SHP77 treated with DMSO at 0.1 percent for 48 hours (cell line): ENCODE measurements at places on chromosomes 4 and X.

- no peak for DNase-seq
These were observed 144.6 kb upstream of the KIT start for GRCh38 chr4:54513204-54513603.

- DNase-seq = no peak
These were observed 233.9 kb upstream of the GLRA2 start for GRCh38 chrX:14295426-14295825.

- DNase-seq = no peak
These were observed 80.6 kb downstream of the AFF1 start for GRCh38 chr4:87015416-87015815.

- no peak for DNase-seq
These were observed 116.4 kb upstream of the NKX1-1 start for GRCh38 chr4:1522606-1523005.

DNA sequence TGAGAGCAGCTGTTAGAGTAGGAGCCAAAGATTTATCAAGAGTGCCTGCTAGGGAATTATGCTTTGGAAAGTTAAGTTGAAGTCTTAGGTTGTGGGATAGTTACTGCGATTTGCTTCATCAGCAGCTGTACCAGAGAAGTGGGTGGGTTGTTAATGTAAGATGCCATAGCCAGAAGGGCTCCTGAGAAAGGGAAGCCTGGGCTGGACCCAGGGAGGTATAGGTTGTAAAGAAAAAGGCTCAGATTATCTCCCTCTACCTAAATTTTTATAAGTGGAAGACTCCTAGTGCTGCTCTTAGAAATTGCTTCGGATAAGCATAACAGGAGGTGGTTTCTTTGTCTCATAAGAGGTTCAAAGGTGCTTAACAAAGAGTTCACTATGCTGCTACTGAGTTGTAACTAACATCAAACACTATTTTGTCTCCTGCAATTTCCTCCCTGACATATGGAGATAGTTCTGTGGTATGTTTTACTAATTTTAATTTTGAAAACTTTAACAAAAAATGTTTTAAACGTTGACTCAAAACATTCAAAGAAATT is 356.9 kb downstream of the DTHD1 start:
- no peak for DNase-seq

DNA sequence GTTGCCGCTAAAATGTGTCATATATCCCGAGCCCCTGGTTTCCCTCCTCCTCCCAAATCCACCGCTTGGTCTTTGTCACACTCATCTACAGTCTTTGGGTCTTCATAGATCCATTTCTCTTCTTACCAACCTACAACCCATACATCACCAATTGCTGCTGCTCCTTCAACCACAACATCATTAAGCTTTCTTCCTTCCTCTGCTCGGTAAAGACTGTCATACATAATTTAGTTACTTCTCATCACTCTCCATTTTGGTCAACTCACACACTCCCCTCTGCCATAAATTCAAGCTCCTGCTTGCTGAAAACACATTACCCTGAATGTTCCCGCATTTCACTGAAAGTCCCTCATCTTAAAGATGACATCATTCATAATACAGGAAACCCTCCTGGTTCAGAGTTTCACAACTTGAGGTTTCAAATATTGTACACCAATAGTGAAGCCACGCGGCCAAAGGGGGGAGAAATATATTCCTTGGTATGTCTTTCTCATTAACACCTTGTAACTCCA is 1.7 kb upstream of the DCTD start:
- DNase-seq = no peak

DNA sequence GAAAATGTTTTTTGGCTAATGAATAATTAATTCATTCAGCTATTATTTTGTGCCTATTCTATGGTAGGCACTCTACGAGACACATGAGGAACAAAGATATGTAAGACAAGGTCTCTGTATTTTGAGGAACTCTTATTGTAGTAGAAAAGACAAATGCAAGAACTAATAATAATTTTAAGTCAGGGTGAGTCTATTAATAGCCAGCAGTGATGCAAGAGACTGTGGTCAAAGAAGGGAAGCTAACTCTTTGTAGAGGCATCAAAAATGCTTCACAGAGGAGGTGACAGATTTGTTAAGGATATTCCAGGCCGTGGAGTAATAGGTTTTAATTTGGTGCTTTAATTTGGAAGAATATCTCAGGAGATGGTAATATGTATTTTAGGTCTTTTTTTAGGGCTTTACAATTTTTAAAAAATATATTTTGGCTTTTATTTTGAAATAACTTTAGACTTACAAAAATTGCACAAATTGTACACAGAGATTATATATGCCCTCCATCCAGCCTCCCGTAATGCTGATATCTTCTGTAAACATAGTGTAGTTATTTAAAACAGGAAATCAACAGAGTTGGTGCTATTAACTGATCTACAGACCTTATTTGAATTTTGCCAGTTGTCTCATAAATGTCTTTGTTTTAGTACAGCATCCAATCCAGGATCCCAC is 48.1 kb downstream of the DCLK2 start:
- no peak for DNase-seq

DNA sequence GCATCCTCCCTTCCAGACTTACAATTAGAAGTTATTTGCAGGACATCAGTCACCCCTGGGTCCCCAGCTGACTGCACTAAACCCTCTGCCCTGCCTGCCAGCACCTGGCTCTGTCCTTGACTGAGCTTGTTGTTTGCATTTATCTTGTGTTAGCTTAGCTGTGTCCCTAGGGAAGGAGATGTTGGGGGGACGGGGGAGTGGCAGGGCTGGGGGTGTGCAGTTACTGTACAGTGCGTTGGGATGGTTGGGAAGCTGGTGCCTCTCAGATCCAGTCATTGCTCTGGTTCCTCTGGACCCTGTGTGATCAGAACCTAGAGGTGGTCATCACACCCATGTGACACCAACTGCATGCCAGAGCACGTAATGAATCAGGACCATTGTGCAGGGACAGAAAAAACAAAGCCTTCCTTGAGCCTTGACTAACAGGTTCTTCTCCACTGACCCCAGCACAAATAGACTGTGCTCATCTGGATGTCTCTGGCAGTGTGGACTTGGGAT is 32.7 kb upstream of the PROM1 start:
- DNase-seq = no peak

- no peak for DNase-seq
These were observed 84.9 kb downstream of the ARHGAP6 start for GRCh38 chrX:11580789-11581188.

GRCh38 chrX:6021316-6022091 is 207.2 kb downstream of the NLGN4X start:
- DNase-seq = no peak

GRCh38 chr4:75786938-75787337 is 62.6 kb downstream of the USO1 start:
- DNase-seq = no peak

DNA sequence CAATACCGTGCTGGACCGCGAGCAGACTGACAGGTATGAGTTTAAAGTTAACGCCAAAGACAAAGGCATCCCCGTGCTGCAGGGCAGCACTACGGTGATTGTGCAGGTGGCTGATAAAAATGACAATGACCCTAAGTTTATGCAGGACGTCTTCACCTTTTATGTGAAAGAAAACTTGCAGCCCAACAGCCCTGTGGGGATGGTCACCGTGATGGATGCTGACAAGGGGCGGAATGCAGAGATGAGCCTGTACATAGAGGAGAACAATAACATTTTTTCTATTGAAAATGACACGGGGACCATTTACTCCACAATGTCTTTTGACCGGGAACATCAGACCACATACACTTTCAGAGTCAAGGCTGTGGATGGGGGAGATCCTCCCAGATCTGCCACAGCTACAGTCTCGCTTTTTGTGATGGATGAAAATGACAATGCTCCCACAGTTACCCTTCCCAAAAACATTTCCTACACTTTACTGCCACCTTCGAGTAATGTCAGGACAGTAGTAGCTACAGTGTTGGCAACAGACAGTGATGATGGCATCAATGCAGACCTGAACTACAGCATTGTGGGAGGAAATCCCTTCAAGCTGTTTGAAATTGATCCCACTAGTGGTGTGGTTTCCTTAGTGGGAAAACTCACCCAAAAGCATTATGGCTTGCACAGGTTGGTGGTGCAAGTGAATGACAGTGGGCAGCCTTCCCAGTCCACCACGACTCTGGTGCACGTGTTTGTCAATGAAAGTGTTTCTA is 3.2 kb downstream of the PCDH7 start:
- DNase-seq = no peak

- DNase-seq = peak; percentile 34
These were observed 168.7 kb downstream of the PRDM5 start for GRCh38 chr4:120753854-120754253.

DNA sequence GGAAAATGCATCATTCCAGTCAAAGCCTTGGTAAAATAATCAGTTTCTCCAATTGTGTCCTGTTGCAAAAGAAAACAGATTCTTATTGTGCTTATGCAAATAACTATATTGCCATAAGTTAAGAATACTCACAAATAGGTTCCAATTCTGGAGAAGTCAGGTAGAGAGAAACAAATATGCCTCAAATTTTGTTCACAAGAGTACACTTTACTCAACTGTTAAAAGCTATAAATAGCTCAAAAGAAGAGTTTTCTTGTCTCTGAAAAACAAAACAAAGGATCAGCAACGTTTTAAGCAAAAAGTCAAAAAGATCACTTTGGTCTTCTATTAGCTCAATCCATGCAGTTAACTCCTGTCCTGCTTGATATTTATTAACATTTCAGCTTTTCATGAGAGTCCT is 21.9 kb downstream of the SYTL5 start:
- no peak for DNase-seq

DNA sequence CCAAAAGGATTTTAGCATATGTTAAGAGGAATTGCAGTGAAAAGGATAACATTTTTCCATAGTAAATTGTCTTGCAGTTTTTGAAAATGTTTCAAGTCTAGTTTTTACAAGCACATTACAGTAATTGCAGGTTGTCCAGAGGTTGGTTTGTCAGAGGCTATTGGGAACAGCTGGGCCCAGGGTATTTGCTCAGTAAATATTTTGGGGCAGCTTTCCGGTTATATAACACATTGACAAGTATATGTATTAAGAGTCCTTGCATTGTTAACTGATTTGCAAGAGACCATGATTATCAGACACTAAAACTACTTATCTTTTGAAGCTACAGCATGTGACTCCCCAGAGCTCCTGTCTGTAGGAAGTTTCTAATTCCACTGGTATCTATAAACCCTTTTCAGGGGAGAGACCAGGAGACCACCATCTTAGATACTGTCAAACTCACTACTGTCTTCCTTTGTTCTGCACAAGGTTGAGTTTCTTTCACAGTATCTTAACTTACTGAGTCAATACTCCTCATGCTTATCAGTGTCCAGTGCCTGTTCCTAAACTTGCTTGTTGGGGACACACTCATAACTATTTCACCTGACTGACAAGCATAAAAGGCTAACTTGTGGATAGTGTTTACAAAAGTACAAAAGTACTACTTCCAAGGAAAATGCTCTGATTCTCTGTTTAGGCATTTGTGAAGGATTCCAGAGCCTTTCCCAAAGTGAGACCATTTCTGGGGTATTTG is 18.9 kb upstream of the RGN start:
- no peak for DNase-seq

GRCh38 chr4:1152290-1152689 is 20.1 kb downstream of the SPON2 start:
- DNase-seq = no peak

- DNase-seq = no peak
These were observed 19.0 kb upstream of the PPP3CA start for GRCh38 chr4:101366331-101366730.

DNA sequence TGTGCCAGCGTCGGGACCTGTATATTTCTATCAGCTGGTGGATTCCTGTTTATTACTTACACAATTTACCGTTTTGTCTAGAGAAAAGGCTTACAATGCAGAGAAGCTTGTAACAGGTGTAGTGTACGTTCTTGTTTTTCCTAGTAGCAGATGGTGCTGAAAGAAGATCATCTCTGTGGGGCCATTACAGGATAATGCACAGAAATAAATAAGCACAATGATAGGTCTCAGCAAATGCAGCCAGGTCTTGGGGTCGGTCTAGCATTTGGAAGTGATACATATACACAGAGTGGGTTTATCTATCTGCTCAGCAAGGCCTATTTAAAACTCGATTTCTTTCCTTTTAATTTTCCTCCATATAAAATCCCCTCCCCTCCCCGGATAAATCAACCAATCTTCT is 180.9 kb upstream of the LCORL start:
- DNase-seq = no peak

- DNase-seq = no peak
These were observed 465.4 kb upstream of the SMIM31 start for GRCh38 chr4:164288578-164288977.

- DNase-seq = no peak
These were observed at the start of gene RPS6KA6 for GRCh38 chrX:84187533-84188319. Gene RPS6KA6, minus strand, starts transcription at chrX:84188199. Its CDS starts 300 bp downstream, at chrX:84187899.

DNA sequence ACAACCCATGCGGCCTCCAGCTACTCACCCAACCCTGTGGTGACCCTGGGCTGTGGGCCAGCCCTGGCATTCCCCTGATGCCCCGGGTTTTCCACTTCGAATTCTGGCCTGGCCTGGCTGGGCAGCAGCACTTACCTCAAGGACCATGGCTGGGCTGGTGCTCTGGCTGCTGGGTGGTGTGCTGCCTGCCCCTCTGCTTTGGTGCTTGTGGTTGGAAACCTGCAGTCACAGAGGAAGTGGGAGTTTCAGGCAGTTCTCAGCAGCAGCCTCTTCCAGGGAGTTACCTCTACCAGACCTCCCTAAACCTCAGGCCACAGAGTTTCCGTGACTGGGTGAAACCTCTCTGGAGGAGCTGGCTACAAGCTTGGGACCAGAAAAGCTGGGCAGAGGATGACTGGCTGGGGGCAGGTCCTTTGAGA is at the start of gene CXCR3:
Gene CXCR3, minus strand, starts transcription at position 209 of the 419 bp plus-strand sequence. Its CDS starts 62 bp downstream, at position 147.
- DNase-seq = no peak

- no peak for DNase-seq
These were observed 18.4 kb upstream of the FRAS1 start for GRCh38 chr4:78038704-78039103.

GRCh38 chr4:29046186-29046585 is 1674.0 kb upstream of the PCDH7 start:
- no peak for DNase-seq

DNA sequence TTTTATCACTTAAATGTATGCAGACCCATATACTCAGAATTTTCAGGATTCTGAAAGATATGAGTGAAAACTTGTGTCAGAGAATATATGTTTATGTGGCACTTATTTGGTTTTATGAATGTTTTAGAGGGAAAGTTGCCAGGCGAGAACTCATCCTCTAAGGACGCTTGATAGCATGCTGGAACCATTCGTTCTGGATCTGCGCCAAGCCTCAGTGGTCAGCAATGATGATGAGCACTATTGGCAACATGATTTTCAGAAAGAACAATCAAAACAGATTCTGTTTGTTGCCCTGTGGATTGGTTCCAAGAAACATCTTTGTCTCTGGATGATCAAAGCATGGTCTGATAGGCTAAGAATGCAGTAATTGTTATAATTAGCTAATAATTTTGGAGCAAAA is 32.1 kb upstream of the RAPGEF2 start:
- DNase-seq = no peak

GRCh38 chr4:173046818-173047217 is 121.8 kb upstream of the GALNT7 start:
- DNase-seq = peak; percentile 86

- peak; percentile 16 for DNase-seq
These were observed 54.3 kb upstream of the TET2 start for GRCh38 chr4:105092356-105092755.
